ENCODE measurements at places on chromosomes 7 and 10.
A peak's percentile ranks its signal among the peaks of the same experiment; 100 is the strongest.

GRCh38 chr7:93146472-93147141, 1.6 kb downstream of the SAMD9L start:
- DNase-seq: peak; percentile 22

DNA sequence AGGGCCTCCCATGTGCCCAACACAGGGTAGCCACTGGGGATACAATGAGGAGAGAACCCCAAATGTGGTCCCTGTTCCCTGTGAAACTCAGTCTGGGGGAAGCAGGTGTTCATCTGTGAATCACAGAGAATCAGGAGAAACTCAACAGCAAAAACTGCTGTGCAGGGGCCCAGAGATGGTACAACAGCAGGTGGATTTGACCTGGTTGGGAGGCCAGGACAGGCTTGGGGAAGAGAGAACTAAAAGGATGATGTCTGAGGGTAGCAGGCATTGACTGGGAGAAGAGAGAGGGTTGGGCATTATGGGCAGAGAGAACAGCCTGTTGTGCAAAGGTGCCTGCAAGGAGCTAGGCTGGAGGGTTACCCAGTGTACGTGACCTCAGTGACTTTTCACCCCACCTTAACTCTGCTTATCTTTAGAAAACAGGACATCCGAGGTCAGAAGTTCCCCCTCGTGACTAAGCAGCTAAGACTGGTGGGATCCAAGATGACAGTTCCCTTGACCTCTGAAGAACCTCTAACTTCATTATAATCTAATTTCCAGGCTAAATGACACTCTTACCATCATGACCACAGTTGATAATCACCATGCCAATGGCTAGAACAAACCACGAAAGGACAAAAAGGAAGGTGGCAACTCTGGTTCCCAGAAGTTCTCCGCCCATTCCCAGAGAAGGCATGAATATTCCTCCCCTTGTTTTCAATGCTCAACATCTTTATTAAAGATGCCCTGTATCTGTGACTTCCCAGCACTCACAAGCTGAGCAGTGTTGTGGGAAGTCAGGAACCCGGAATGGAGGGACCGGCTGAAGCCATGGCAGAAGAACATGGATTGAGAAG, 5.1 kb upstream of the ADAMTS14 start:
- no peak for DNase-seq

DNA sequence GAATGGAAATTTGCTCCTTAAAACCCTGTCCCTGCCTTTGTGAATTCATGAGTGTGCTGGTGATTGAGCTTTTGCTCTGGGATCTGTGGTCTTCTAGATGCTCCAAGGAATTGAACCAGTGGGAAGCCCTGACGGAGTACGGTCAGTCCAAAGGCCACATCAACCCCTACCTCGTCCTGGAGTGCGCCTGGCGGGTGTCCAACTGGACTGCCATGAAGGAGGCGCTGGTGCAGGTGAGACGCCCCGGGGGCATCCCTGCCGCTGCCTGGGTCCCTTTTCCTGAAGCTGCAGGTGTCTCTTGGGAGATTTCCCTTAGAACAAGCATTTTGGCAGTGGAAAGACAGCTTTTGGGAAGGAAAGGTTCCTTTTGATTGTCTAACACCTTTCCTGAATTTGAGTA, 100.3 kb downstream of the TRRAP start:
- no peak for DNase-seq

GRCh38 chr7:158421361-158421760, 166.3 kb downstream of the PTPRN2 start:
- no peak for DNase-seq

DNA sequence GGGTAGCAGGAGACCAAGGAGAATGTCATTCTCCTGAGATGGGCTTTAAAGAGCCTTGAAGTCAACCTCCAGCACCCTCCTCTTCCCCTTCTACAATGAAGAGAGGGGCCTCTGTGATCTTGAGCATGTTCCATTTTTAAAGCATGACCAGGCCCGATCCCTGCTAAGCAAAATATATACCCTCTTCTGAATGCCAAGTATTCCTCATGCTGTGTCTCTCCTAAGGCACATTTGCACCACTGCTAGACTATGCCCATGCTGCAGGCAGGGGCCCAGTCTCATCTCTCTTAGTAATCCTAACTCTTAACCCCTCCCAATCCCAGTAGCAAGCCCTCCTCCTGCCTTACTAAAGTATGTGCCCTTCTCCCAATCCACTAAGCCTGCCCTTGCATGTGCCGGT, 18.4 kb downstream of the SORBS1 start:
- no peak for DNase-seq

GRCh38 chr7:47421456-47421855, 160.5 kb downstream of the TNS3 start:
- DNase-seq: no peak

GRCh38 chr10:74081192-74081803, 69.3 kb downstream of the AP3M1 start:
- DNase-seq: peak; percentile 48

DNA sequence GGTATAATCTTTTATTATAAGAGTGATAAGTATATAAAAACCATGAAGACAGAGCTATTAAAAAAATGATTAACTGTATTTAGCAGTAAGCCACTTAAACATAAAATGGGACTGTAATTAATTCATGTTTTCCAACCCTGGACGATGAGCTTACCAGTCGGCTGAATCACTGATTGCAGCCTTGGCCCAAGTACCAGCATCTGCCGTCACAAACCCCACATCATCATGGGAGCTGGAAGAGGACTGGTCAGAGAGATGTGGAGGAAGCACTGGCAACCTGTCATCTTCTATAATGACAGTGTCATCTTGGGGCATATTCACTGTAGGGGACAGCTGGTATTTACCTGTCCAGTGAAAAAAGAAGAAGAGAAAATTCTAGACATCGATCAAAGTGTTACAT, 473.6 kb downstream of the PARD3 start:
- DNase-seq: no peak

- no peak for DNase-seq
Observed at GRCh38 chr10:76303682-76304316, 872.4 kb downstream of the LRMDA start.

DNA sequence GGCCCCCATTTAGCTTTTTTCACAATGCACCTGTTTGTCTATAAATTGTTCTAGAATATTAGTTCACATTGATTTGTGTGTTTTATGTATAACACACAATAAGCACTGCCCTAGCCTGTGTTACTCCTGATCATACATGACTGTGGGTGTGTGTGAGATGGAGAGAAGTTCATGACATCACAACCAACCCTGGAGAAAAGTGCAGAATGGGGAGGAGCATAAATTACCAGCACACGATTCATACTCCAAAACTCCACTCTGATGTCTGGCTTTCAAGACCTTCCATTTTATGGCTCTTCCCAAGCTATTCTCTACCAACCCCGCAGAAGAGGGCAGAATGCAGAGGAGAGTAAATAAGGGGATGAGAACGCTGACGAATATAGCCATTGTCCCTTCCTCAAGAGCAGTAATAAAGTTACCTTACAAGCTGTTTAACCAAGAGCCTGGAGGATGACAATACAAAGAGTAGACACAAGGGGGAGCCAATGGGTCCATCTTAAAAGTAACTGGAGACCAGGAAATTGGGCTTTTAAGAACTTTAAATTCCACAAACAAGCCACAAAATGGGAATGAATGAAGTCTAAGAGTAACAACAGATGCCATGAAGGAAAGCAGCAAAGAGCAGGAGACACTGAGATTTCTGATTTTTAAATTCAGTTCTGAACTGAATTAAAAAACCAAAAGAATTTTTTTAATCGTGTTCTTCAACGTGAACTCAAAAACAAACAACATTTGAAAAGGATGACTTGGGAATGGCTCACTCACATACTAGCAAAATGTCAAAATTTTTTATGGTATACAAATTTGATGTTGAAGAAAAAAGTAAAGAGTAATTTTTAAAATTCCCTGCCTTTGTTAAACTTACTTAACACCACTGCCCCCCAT, 159.6 kb downstream of the PARD3 start:
- no peak for DNase-seq

GRCh38 chr10:43265799-43266721, 805 bp downstream of the RASGEF1A start:
- DNase-seq: peak; percentile 64

GRCh38 chr7:136023134-136023869, 46.1 kb upstream of the MTPN start:
- no peak for DNase-seq

GRCh38 chr7:104196161-104196560, 11.7 kb downstream of the ORC5 start:
- DNase-seq: peak; percentile 64

GRCh38 chr7:11171569-11172192, 198.0 kb downstream of the PHF14 start:
- DNase-seq: no peak

- DNase-seq: no peak
Observed at GRCh38 chr10:99660662-99661376, 1.5 kb downstream of the ENTPD7 start.

GRCh38 chr10:119829429-119829828, 43.2 kb downstream of the MCMBP start:
- no peak for DNase-seq

DNA sequence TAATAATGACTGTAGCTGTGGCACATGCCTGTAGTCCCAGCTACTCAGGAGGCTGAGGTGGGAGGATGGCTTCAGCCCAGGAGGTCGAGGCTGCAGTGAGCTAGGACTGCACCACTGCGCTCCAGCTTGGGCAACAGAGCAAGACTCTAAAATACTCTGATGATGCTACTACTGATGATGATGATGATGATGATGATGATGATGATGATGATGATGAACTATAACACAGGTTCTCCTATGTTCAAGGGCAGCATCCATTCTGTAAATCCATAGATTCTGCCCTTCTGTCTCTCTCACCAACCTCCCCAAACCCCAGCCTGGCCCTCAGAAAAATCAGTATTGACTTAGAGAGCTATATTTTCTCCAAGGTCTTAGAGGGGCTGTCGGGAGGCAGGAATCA, 22.8 kb upstream of the EN2 start:
- DNase-seq: no peak

- DNase-seq: no peak
Observed at GRCh38 chr7:22094413-22095342, 149.0 kb upstream of the CDCA7L start.

- no peak for DNase-seq
Observed at GRCh38 chr10:100311298-100311697, 18.7 kb downstream of the PKD2L1 start.

DNA sequence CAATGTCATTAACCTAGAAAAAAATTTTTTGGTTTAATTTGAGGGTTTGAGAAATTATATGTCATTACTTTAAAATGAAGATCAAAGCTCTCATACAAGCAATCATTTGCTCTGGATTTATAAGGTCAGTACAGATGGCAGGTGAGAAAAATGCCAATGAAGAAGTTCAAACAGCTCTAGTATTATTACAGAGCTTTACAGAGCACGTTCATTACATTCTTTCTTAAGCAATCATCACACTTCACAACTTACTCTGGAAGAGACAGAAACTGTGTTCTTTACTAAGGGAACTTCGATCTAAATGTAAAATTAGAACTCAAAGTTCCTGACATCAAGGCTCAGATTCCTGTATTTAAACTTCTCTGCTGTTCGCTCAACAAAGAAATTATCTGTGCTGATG, 153.4 kb downstream of the ATE1 start:
- DNase-seq: no peak

DNA sequence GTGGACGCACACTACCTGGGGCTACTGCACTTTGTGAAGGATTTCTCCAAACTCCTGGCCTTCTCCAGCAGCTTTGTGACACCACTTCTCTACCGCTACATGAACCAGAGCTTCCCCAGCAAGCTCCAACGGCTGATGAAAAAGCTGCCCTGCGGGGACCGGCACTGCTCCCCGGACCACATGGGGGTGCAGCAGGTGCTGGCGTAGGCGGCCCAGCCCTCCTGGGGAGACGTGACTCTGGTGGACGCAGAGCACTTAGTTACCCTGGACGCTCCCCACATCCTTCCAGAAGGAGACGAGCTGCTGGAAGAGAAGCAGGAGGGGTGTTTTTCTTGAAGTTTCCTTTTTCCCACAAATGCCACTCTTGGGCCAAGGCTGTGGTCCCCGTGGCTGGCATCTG, 14.0 kb downstream of the GPR146 start:
- no peak for DNase-seq

DNA sequence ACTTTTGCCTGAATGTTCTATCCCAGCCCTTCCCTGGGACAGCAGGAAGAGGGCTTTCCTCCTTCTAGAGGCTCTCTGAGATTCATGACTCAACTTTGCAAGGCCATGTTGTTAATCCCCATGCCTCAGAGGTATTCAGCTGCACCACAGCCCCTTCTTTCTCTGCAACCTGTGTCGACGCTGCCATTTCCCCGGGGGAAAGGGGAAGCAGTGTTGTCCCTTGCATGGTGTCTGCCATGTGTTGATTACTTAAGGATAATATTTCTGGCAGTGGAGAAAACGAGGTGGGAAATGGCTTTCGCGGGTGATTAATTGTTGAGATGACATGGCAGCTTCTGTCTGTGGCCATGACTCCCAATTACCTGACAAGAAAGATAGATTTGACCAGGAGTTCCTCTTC, 133.1 kb downstream of the SORCS3 start:
- DNase-seq: no peak

- DNase-seq: no peak
Observed at GRCh38 chr10:126225672-126226008, 162.6 kb downstream of the ADAM12 start.

DNA sequence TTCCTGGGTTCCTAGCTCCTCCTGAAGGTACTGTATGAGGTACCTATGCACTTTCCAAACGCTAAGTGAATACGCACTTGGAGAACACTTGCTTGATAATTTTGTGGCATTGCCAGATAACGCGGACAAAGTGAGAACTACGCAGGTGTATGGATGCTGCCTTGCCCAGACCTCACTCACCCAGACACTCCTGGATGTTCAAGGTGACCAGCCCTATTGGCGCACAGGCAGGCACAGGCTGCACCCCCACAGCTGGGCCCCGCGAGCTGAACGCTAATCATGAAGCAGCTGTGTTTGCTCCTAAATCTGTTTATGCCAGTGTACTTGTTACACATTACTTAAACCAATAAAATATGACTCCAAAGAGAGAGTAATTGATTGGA, 27.3 kb downstream of the DIP2C start:
- no peak for DNase-seq

DNA sequence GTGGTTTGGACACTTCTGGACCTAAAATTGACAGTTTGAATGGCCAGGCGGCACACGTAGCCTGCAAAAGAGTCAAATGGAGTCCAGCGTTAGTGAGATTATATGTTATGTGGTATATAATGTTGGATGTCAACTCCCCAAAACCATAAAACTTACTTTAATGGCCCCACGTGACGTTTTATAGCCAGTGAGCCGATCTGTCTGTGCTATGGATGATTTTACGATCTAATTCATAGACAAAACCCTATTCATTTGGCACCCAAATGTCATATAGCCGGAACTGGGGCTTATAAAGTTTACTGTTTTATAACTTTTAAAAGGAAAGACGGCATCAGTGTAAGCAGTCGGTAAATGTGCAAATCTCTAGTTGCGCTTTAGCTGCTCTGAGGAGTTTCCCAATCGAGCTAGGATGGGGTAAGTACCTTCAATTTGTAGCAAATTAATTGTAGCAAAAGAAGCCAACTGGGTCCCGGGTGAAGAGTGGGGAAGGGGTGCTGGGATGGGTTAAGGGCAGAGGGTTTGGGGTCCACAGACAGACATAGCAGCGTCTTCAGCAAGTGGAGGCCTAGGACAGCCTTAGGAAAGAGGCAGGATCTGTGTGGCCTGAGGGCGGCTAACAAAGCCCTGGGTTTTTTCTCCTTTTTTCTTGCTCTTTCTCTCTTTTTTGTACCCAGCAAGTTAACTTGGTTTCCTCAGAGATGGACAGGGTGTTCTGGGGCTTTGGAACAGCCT, 3.2 kb downstream of the HOXA5 start:
- DNase-seq: no peak

All from T-helper 1 cell (primary cell).